ENCODE measurements at places on chromosomes 1 and 21.

DNA sequence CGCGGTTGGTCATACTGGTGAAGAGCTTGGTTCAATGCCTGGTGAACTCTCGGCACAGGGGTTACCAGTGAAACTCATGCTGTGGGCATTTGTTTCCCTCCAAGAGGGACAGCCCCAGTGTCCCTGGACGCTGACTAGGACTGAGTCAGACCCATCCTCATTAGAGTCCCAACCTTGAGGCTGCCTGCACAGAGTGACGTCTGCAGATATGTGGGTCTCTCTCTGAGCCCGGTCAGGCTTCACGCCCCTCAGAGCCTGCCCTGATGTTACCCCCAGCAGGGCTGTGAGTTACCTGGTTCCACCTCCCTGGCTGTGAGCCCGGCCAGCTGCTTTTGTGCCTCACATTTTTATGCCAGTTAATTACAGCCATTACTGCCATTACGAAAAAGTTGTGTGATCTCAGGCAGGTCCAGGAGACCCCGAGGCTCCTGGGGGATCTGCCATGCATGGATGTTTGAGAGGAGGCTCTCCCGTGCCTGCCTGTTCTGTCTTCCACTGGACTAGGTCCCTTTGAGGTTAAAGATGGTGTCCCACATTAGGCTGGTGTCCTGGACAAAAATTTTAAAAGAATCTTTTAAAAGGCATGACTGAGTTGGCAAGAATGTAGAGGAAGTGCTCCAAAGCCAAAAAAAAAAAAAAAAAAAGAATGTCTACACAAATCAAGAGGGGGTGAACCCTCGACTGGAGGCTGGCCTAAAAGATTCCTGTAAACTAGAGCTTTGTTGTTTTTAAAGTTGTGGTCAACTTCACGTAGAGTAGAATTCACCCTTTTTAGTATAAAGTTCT lies 36.6 kb upstream of the PADI1 start:
- DNase-seq = no peak

- no peak for DNase-seq
These were observed 126.2 kb upstream of the COL6A1 start for GRCh38 chr21:45855248-45855811.

DNA sequence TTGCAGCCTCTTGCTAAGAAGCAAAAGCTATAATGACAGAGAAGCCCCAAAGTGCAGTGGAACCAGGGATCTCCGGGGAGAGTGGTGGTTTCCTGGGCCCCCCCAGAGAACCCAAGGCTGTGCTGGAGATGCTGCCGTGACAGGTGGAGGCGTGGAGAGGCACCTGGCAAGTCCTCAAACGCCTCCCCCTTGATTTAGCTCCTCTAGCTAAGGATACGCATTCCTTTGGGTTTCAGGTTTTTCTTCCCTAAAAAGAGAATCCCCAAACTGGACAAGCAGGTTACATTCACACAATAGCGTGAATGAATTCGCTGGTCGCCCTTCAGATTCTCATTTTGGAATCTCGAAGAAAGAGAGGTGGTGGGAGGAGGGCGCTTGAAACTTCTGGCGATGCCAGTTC lies 853 bp upstream of the ATP1A1 start:
- DNase-seq = no peak

DNA sequence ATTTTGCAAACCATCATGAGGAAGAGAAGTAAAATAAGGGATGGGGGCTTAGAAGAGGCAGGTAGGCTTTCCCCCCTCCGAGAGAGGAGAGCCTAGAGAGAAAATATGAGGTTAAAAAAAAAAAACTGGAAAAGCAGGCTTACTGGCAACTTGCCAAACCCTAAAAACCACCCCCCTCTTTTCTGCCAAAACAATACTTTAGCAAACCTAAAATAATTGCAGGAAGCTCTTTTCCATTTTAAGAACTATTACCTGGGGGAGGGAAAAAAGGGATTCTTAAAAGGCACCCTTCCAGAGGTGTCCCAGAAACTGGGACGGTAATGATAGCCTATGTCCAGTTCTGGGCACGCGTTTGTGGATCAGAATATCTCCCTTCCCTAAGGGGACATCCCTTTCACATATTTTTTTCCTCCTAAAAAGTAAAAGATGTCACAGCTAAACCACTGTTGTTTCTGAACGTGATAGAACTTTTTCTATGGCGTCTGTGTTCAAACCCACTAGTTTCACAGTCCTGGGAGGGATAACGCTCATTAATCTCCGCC lies 1.1 kb upstream of the NFIA start:
- no peak for DNase-seq

- DNase-seq = no peak
These were observed 3.0 kb downstream of the ADAM30 start for GRCh38 chr1:119893238-119893791.

All from HCT116 (cell line).